Activated effector memory CD4-positive, alpha-beta T cell treated with anti-CD3 and anti-CD28 coated beads, Interleukin-2, amount 50 U/mL, for 16 hours (primary cell): ENCODE measurements at places on chromosomes 4 and X.

DNA sequence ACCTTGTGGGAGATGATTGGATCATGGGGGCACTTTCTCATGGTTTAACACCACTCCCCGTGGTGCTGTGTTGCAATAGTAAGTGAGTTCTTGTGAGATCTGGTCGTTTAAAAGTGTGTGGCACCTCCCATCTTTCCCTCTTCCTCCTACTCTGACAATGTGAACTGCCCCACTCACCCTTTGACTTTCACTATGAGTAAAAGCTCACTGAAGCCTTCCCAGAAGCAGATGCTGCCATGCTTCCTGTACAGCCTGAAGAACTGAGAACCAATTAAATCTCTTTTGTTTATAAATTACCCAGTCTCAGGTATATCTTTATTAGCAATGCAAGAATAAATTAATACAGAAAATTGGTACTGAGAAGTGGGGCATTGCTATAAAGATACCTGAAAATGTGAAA, 509.6 kb upstream of the CT83 start:
- DNase-seq = no peak

DNA sequence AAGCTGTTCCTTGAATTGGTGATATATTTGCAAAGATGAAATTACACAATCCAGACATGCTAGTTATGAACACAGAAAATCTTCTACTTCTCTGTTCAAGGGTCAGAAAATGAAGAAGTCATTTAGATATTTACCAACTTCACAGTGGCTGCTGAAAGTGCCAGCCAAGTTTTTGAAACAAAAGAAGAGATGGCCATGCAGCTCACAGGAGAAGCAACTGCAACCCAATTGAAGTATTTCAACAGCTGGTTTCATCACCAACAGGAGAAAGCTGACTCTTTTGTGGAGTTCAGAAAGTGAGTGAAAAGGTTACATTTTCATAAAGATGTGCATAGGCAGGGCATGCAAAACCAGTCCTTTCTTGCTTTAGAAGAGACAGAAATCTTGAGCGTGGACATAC, 70.1 kb upstream of the LSM6 start:
- no peak for DNase-seq

GRCh38 chr4:39713691-39714090, 15.8 kb downstream of the UBE2K start:
- DNase-seq = no peak

- no peak for DNase-seq
Measured at GRCh38 chrX:69100478-69100877, 64.8 kb downstream of the PJA1 start.

DNA sequence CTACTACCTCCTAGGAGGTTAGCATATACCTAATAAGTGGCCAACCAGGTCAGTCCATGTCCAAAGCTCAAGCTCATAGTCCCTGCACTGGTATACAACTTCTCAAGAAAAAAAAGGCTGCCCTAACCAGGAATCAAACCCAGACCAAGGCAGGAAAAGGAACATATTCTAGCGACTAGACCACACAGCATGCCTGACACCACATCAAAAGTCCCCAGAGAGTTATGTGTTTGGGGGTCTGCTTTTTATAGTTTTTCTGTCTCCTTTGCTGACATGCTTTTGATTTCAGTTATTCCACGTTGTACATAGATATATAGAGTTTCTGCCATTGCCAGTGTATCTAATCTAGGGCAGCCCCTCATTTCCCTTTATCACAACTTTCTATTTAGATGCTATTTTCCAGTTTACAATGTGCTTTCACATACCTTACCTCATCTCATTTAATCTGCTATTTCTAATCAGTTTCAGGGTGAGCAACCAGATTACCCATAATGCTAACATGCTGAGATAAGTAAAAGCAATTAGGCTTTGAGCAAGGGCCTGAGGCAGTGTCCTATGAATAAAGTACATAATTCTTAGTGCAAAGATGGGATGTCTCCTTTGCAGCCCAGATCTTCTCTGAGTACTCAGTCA, 17.8 kb downstream of the ARHGEF6 start:
- no peak for DNase-seq

GRCh38 chr4:31411565-31411964, 691.4 kb downstream of the PCDH7 start:
- no peak for DNase-seq

GRCh38 chr4:44448521-44449461, at the start of gene KCTD8:
TSS of gene KCTD8 (minus strand) at chr4:44448809.
- DNase-seq = peak; percentile 78

GRCh38 chr4:71268166-71268565, 70.7 kb upstream of the SLC4A4 start:
- no peak for DNase-seq

- DNase-seq = no peak
Measured at GRCh38 chrX:135193740-135194139, 22.5 kb upstream of the CT55 start.

GRCh38 chrX:12138361-12139313, at the start of gene FRMPD4:
TSS of gene FRMPD4 (plus strand) at chrX:12138473. CDS start at chrX:12138972, 499 bp downstream.
- DNase-seq = no peak

- no peak for DNase-seq
Measured at GRCh38 chr4:118935819-118936218, 47.2 kb downstream of the SYNPO2 start.

GRCh38 chrX:133414406-133415275, 648 bp downstream of the GPC4 start:
- DNase-seq = no peak

DNA sequence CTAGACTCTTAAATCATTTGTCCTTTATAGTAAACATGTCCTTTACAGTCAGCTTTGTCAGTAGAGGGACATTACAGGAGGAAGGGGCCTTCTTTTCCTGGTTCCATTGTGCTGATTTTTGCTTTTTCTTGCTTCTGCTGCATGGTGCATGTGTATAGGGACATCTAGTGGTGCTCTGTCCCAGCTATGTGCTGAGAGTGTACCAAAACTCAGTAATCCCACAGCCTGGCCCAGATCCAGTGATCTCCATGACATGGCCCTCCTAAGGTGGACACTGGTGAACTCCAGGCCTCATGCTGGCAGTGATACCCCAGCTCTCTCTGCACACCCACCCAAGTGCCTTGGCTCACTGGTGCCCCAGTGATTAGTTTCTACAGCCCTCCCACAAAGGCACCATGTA, 45.2 kb downstream of the MAGEB17 start:
- DNase-seq = no peak

DNA sequence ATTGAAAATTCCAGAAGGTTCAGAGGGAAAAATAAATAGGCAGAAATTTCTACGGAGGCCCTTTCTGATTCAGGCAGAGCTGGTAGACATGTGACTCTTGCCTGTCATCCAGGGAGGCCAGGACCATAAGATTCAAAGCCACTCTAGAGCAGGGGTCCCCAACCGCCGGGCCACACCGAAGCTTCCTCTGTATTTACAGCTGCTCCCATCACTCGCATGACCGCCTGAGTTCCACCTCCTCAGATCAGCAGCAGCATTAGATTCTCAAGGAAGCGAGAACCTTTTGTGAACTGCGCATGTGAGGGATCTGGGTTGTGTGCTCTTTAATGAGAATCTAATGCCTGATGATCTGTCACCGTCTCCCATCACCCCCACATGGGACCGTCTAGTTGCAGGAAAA, 72.2 kb downstream of the RWDD4 start:
- no peak for DNase-seq

DNA sequence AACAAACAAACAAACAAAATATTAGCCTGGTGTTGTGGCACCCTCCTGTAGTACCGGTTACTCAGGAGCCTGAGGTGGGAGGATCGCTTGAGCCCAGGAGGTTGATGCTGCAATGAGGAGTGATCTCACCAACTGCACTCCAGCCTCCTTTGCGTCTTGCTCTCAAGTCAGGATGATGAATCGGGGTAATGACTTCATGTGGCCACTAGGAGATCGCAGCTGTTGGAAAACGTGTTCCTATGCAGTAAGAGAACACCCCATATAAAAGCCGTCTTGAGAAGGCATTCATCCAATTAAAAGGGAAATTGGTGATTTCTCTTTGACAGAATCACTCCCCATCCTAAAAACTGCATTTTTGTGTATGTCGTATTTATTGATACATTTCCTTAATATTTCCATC, 6.9 kb downstream of the CCNB3 start:
- no peak for DNase-seq

DNA sequence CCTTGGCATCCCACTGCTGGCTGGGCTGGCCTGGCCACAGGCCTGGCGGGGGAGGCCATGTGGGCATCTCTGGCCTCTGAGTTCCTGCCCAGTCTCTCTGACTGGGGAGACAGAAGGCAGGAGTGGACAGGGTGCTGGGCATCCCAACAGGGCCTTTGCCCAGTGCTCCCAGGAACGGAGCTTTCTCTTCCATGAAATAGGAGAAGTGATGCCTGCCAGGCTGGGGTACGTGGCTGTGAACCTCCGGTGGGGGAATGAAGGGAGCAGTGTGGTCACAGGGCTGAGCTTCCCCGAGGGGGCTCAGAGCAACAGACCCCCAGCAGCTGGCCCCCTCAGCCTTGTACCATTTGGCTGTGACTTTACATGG, 40.4 kb upstream of the HMX1 start:
- DNase-seq = peak; percentile 46

GRCh38 chr4:102217345-102217744, 127.9 kb downstream of the SLC39A8 start:
- DNase-seq = no peak

DNA sequence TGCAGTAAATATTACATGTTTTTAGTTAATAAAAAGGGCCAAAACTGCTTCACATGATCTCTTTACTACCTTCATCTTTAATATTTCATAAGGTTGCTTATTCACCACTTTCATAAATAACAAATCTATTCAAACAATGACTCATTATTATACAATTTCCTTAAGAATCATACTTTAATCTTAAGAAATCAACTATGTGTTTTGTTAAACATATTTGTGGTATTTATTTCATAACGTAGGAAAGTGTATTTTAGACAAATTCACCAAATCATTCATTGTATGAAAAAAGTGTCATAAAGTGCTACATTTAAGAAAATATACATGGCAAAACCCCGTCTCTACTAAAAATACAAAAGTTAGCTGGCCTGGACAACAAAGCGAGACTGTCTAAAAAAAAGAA, 150.5 kb upstream of the RXFP1 start:
- no peak for DNase-seq

- no peak for DNase-seq
Measured at GRCh38 chrX:136080766-136081165, 66.6 kb upstream of the FHL1 start.

DNA sequence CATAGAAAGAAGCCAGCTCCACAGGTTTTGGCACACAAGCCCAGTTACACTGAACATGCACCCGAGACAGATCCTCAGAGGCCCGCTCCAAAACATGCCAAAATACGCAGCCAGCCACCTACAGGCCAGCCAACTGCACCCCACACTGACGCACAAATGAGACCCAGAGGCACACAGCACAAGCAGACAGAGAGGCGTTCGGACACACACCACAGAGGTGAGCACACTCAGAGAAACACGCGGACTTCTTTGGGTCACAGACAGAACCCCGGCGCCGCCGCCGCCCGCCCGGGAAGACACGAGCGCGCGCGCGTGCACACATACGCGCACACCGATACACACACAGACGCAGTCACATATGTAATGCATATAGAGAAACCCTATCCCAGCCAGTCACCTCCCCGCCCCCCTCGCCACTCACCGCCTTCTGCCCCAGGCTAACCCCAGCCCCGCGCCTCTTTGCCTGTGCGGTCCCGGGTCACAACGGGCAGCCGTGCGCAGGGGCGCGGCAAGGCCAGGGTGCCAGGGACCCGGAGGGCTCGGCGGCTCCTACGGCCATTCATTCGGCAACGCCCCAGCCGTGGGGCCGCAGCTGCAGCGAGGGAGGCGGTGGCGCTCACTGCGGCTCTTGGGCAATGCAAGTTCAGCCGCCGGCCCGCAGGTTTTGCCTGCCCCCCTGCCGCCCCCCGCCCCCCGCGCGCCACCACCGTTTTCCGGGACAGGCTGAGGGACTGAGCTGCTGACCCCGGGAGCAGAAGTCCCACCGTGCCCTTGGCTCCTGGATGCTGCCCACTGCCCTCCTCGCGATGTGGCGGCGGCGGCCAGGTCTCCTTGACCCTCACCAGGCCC, 553 bp downstream of the SEPTIN6 start:
- peak; percentile 86 for DNase-seq

GRCh38 chrX:1336948-1337779, 579 bp downstream of the IL3RA start:
- no peak for DNase-seq

GRCh38 chr4:113880240-113881028, 99.0 kb downstream of the ARSJ start:
- DNase-seq = no peak

DNA sequence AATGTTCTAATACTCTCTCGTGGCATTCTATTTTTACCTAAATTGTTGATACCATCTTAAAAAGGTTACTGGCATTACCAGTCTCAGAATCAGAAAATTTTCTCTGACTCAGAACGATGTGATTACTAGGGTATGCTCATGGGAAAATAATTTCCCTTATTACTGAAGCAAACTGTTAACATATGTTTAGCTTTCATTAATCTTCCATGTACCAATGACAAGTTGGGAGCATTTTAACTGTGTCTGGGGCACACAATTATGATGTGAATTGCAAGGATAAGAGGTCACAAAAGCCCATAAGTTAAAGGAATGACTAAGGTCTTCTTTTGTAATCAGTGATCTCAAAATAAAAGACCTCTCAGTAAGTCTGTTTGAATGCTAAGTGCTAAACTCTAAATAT, 1254.6 kb downstream of the PCDH18 start:
- DNase-seq = no peak

DNA sequence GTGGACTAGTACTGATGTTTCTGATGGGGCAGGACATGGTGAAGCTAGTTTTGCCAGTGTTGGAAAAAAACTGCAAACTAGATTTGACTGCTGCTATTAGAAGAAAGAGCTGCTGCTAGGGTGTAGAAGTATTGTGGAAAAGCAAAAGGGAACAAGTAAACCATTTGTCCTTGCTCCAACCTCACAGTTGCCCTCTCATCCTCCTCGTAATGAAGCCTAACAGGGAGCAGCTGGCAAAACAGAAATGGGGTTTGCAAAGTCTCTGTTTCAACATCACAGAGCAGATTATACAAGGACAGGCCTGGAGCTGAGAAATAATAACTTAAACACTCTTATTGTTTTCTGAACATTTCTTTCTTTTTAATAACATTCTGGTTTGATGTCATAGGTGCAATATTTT, 346.2 kb downstream of the MAGEB5 start:
- DNase-seq = no peak

- DNase-seq = no peak
Measured at GRCh38 chr4:19703391-19703790, 548.3 kb upstream of the SLIT2 start.

- DNase-seq = no peak
Measured at GRCh38 chrX:16770970-16771482, 15.2 kb upstream of the TXLNG start.

- DNase-seq = no peak
Measured at GRCh38 chr4:144565527-144566195, 80.3 kb upstream of the HHIP start.
